ENCODE measurements at places on chromosomes 6 and 20.

- DNase-seq = no peak
Observed at GRCh38 chr6:166438211-166438861, 55.6 kb upstream of the MPC1 start.

- peak; percentile 48 for DNase-seq
Observed at GRCh38 chr6:79077715-79078074, 359 bp downstream of the PHIP start.

GRCh38 chr20:54122189-54122588, 51.6 kb downstream of the CYP24A1 start:
- no peak for DNase-seq

DNA sequence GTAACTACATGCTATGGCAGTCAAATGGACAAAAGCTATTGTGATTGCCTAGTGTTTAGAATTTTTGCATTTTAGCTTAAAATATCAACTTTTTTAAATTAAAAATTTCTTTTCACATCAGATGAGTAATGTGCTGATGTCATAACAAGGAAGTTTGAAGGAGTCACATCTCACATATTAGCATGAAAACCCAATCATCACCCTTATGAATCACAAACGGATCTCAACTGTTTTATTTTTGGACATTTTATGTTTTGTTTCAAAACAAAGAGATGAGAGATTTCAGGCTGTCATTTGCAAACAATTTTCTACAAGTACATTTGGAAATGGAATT, 53.6 kb upstream of the TRERF1 start:
- peak; percentile 28 for DNase-seq

DNA sequence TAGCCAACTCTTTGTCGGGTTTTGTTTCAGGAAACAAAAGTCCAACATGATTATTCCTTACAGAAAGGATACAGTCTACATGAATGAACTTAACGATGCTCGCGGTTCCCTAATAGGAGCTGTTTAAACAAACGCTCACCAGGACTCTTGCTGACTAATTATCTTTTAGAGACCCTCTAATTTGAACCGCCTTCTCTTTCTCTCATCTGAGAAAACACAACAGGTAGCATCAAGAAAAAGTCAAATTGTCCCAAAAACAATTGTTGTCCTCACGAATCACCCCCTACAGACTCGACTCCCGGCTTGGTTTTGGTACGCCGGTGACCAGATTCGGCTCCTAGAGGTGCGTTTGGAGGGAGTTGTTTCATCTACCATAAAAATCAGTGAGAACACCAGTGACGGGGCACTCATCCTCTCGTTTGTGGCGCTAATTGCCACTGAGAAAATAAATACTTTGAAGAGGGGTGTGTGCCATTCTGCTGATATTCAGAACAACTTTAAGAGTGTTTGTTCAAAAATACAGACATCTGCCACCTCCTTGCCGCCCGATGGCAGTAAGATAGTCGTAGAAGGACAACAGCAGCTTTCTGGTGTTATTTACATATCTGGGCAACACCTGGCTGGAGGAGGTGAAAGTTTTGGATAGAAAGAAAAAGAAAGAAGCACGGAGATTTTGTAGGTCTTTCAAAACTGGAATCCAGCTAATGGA, 1.1 kb upstream of the SIM1 start:
- DNase-seq = no peak

GRCh38 chr6:166008441-166009369, 158.9 kb downstream of the TBXT start:
- no peak for DNase-seq

GRCh38 chr6:3086282-3086946, 18.1 kb downstream of the RIPK1 start:
- DNase-seq = no peak

DNA sequence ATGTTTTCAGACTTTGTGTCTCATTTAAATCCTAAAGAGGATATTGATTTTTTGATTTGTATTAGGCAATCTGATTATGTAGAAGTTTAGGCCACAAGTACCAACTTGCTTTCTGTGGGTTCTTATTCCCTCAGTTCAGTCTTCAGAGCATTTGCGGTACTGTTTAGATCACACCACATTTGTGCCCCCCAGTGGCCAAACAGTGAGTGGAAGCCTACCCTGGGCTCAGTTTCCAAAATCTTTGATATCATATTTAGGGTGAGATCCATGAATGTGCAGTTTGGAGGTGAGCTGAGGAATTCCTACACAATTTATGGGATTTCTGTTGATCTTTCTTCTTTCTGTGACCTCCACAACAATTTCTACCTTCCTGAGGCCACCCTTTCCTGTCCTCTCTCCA, 92.3 kb upstream of the FUT9 start:
- DNase-seq = peak; percentile 14
